C1 segment of cervical spinal cord (tissue), 14 donors: ENCODE measurements at places on chromosomes 1 and 21.

- DNase-seq = no peak
Observed at GRCh38 chr1:94887603-94888171, 39.2 kb downstream of the CNN3 start.

GRCh38 chr1:178706432-178706831 is 18.6 kb upstream of the RALGPS2 start:
- DNase-seq = no peak

GRCh38 chr1:29364101-29364678 is 127.9 kb downstream of the PTPRU start:
- DNase-seq = no peak

DNA sequence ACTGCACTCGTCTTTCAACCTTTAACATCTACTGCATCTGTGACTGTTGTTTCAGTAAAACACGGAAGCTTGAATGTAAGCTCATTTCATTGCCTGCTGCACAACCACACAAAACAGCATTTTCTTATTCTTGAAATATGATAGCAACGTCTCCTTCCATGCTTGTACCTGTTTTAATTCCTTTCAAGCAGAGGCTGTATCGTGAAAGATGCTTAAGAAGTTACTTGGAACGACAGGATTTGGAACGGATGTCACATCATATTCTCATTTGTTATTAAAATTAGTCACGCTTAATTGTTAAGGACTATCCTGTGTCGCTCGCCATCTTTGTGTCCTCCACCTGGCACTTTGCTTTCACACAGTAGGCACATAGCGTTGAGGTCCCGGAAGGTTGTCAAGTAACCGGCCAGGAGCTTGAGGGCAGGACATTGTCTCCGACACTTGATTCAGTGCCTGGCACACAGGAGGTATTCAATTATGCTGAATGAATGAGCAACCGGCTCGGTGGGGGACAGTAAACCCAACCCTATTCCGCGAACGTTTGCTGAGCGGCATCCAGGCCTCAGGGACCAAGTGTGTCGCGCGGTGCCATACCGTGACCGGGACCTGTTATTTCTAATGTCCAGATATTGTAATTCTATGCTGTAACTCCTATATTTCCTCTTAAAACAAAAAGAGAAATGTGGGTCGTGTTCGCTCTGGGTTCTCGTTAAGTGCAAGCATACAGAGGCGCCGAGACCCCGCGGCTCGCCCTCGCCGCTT is 499 bp upstream of the SH3GLB1 start:
- no peak for DNase-seq
